A549 treated with CpdA at 1 μM for 4 hours (cell line): ENCODE measurements at places on chromosomes 7 and 10. TPM values are rescaled to one million over a fixed set of nuclear protein-coding genes. Genes with fewer than 3 reads are reported as not detected.

Gene NEUROG3
- total RNA-seq = not detected in 5 replicates

Gene LRRC18
- total RNA-seq = not detected in 5 replicates

Gene STEAP1B
- total RNA-seq = 0.03 to 0.21 TPM (median 0.17 TPM) in 3 of 5 replicates, not detected in the others

Gene SPDYE16
- not detected in 5 replicates for total RNA-seq

Gene CALML5
- not detected in 5 replicates for total RNA-seq

Gene ASZ1
- total RNA-seq = not detected in 5 replicates

Gene RNF32
- 1.1 to 1.9 TPM (median 1.6 TPM) in 5 replicates for total RNA-seq

Gene ADARB2
- not detected in 5 replicates for total RNA-seq

Gene AKR1D1
- total RNA-seq = not detected in 5 replicates

Gene GRM3
- total RNA-seq = not detected in 5 replicates

Gene AFAP1L2
- total RNA-seq = 20.9 to 28.2 TPM (median 27.3 TPM) in 5 replicates

Gene LRRD1
- not detected in 5 replicates for total RNA-seq
